ENCODE measurements at places on chromosomes 11 and 22. TPM values are rescaled to one million over a fixed set of nuclear protein-coding genes. Genes with fewer than 3 reads are reported as not detected.

The CHRM1 gene
- not detected for total RNA-seq

The OR51I1 gene
- not detected for total RNA-seq

The TRPM5 gene
- not detected for total RNA-seq

The RRM1 gene
- 81.8 TPM for total RNA-seq

The SLC22A12 gene
- total RNA-seq = not detected

The OR52E8 gene
- not detected for total RNA-seq

The SLC29A2 gene
- 3.1 TPM for total RNA-seq

The PRDM10 gene
- 1.5 TPM for total RNA-seq

The CRYAB gene
- 6.0 TPM for total RNA-seq

The PICALM gene
- 83.1 TPM for total RNA-seq

The TMEM126B gene
- total RNA-seq = 53.0 TPM

The PDGFD gene
- 7.7 TPM for total RNA-seq

The LRRC56 gene
- total RNA-seq = 0.63 TPM
